ENCODE measurements at places on chromosomes 16 and 17. TPM values are rescaled to one million over a fixed set of nuclear protein-coding genes. Genes with fewer than 3 reads are reported as not detected.
A peak's percentile ranks its signal among the peaks of the same experiment; 100 is the strongest.

DNA sequence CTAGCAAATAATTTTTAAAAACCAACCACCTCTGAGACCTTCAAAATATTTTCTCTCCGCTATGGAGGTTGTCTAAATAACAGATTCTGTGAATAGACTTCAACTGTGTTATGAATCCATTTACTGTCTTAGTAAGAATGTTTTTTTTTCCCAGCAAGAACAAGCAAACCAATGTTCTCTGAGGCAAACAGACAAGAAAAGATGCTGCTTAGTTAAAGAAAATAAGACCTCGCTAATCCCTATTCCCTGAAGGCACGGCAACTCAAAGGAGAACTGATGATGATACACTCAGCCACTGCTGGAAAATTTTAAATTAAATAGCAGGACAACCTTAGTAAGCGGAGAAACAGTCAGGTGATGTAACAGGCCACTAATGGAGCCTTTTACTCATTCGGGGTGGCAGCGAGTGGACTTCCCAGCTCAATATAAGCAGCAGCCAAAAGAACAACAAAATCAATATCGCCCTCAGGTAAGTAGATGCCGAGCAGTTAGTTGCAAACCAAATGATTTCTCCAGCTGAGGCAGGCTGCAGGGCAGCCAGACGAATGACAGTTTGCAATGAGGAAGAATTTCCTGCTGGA lies 81.8 kb downstream of the CPPED1 start:
- H3K27ac ChIP-seq = no peak overlapping the region
- H3K36me3 ChIP-seq = no peaks in the 10 kb centered on the region
- no peaks in the 10 kb centered on the region for H3K4me1 ChIP-seq
- no peak for DNase-seq
- no peaks in the 10 kb centered on the region for H3K27me3 ChIP-seq

The SEPTIN1 gene
- total RNA-seq = not detected

The P2RX1 gene
- total RNA-seq = not detected

DNA sequence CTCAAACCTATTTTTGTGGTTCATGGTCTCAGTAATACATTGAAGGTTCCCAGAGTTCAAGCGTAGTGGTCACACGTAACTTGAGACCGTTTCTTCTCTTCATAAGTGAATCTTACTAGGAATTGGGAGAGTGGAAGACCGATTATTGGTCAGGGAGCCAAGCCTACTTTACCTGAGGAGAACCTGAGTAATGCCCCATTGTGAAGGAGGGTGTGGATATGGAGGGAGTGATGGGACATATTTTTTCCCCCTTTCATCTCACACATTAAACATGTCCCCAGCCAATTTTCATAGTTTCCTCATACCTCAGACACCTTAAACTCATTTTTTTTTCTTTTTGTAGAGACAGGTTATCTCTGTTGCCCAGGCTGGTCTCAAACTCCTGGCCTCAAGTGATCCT lies 8.9 kb downstream of the GEMIN4 start:
- DNase-seq = no peak
- no peaks in the 10 kb centered on the region for H3K4me1 ChIP-seq
- peaks cover 32% of the 10 kb centered on the region for H3K36me3 ChIP-seq
- no peak overlapping the region for H3K4me3 ChIP-seq

DNA sequence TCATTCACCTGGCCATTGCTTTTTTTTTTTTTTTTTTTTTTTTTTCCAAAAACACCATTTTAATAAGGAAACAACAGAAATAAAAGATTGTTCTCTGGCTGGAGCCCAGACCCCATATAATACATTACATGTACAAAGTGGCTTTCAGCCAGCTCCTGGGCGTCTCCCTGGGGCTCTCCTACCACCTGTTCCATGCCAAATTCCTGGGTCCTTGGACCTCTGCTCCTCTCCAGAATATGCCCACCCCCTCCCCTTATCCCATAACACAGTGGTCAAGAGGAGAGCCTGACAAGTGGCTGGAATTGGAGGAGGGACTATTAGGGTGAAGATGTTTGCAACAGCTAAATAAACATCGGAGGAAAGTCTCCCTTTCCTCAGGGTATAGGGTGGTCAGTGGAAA lies 3.6 kb upstream of the PHF12 start:
- 0 out of 2 replicates have a peak, but pooled peaks cover 3% of the 10 kb centered on the region for H3K4me1 ChIP-seq
- no peaks in the 10 kb centered on the region for H3K27me3 ChIP-seq
- no peak overlapping the region for H3K4me3 ChIP-seq

The SLFN5 gene
- total RNA-seq = 57.3 TPM

The ZNF423 gene
- 0.43 TPM for total RNA-seq

- no peaks in the 10 kb centered on the region for H3K36me3 ChIP-seq
- peak; percentile 61 for DNase-seq
- no peak overlapping the region for H3K4me3 ChIP-seq
- no peak overlapping the region for H3K27ac ChIP-seq
- no peaks in the 10 kb centered on the region for H3K27me3 ChIP-seq
Measured at GRCh38 chr16:83887080-83887479, 11.8 kb upstream of the MLYCD start.

DNA sequence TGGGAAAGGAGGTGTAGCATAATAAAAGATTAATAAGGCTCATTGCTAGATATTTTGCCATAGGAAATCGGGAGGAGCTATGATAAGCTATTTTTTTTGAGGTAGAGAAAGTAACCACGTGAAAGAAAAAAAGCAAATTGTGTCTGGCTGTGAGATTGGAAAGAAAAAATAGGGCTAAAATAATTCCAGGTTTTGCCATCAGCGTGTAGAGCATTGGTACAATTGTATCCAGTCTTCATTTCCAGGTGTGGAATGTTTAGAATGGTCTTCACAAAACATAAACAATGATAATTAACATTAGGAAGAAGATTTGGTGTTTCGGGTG lies 1.1 kb downstream of the TANC2 start:
- H3K4me3 ChIP-seq = peak overlapping the region; percentile 88
- H3K27ac ChIP-seq = peak overlapping the region; percentile 47
- no peaks in the 10 kb centered on the region for H3K27me3 ChIP-seq
- H3K4me1 ChIP-seq = peaks cover 34% of the 10 kb centered on the region
- H3K36me3 ChIP-seq = no peaks in the 10 kb centered on the region

DNA sequence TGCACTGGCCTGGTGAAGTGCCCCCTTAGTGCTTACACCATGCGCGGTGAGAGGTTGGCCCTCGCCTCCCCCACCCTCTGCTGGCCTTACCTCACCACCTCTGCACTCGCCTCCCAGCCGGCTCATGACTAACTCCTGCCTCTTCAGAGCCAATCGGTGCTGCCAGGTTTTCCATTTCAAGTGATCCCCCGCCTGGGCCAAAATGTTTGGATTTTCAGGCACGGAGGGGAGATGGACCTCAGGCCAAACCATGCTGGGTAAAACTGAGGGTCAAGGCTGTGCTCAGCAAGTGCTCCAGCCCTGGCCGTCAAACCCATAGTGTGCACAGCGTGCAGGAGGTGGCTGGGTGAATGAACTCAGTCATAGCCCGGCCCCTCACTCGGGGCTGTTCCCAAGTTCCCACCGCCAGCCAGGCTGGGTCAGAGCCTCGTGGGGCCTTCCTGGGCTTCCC lies 175.4 kb downstream of the SEC14L1 start:
- H3K4me1 ChIP-seq = peaks cover 35% of the 10 kb centered on the region
- peak overlapping the region; percentile 35 for H3K4me3 ChIP-seq
- DNase-seq = peak; percentile 91
- H3K27me3 ChIP-seq = no peaks in the 10 kb centered on the region
- H3K36me3 ChIP-seq = no peaks in the 10 kb centered on the region

DNA sequence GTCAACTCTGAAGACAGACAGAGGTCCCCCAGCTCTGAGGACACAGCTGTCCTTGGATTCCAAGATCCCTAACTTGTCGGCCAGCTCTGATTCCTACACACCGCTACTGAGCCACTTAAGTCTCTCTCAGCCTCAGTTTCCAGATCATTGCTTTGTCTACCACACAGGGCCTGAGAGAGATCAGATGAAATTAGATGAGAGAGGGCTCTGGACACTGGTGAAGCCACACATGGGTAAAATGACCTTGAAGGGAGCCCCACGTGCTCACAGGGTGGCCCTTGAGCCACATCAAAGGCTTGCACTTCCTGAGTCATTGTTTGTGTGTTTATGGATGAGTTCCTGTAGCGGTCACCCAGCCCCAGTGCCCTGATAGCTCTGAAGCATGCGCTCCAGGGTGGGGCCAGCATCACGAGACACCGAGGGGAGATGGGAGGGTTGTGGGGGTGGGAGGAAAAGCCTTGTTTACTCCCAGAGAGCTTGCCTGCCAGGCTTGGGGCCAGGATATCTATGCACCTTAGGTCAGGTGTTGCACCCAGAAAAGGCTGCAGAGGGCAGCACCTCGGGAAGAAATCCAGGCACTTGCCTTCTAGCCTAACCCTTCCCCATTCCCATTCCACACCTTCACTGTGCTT lies 32.7 kb upstream of the SLC6A2 start:
- H3K27ac ChIP-seq = no peak overlapping the region
- H3K36me3 ChIP-seq = no peaks in the 10 kb centered on the region
- H3K4me3 ChIP-seq = no peak overlapping the region
- H3K4me1 ChIP-seq = no peaks in the 10 kb centered on the region
- DNase-seq = no peak
- H3K27me3 ChIP-seq = no peaks in the 10 kb centered on the region

- peak; percentile 71 for DNase-seq
- H3K36me3 ChIP-seq = no peaks in the 10 kb centered on the region
- H3K4me3 ChIP-seq = peak overlapping the region; percentile 91
- peaks cover 38% of the 10 kb centered on the region for H3K4me1 ChIP-seq
- no peaks in the 10 kb centered on the region for H3K27me3 ChIP-seq
Measured at GRCh38 chr17:14301279-14302090, 604 bp downstream of the HS3ST3B1 start.

GRCh38 chr16:66953462-66954096 lies 7.5 kb upstream of the CES3 start:
- no peaks in the 10 kb centered on the region for H3K36me3 ChIP-seq
- DNase-seq = no peak
- H3K27ac ChIP-seq = no peak overlapping the region
- no peak overlapping the region for H3K4me3 ChIP-seq
- no peaks in the 10 kb centered on the region for H3K27me3 ChIP-seq

DNA sequence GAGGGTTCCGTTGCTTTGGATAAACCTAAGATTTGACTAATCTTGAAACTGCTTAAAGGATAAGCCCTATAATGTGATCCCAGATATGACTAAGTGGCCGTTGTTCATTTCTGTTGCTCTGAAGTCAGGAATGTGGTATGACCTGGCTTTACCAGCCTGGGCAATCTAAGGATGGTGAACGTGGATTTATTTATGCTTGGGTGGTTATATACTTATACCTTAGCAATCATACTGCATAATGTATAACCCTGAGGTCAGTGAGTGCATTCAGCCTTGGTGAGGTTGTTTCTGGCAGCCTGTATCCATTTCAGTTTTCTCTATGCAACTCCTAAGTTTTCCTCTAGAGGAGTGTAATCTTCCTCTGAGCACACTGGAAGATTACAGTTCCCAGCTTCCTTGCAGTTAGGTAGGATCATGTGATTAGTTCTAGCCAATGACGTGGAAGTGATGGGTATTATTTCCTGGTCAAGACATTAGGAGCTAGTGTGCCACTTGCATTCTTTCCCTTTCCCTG lies 41.9 kb downstream of the FTO start:
- H3K27me3 ChIP-seq = no peaks in the 10 kb centered on the region
- H3K27ac ChIP-seq = peak overlapping the region; percentile 92
- H3K4me1 ChIP-seq = peaks cover 41% of the 10 kb centered on the region
- peak; percentile 84 for DNase-seq

- no peaks in the 10 kb centered on the region for H3K4me1 ChIP-seq
- no peak overlapping the region for H3K27ac ChIP-seq
- no peak overlapping the region for H3K4me3 ChIP-seq
- H3K36me3 ChIP-seq = peaks cover 21% of the 10 kb centered on the region
- no peaks in the 10 kb centered on the region for H3K27me3 ChIP-seq
Measured at GRCh38 chr16:53449816-53450517, 15.7 kb downstream of the RBL2 start.

DNA sequence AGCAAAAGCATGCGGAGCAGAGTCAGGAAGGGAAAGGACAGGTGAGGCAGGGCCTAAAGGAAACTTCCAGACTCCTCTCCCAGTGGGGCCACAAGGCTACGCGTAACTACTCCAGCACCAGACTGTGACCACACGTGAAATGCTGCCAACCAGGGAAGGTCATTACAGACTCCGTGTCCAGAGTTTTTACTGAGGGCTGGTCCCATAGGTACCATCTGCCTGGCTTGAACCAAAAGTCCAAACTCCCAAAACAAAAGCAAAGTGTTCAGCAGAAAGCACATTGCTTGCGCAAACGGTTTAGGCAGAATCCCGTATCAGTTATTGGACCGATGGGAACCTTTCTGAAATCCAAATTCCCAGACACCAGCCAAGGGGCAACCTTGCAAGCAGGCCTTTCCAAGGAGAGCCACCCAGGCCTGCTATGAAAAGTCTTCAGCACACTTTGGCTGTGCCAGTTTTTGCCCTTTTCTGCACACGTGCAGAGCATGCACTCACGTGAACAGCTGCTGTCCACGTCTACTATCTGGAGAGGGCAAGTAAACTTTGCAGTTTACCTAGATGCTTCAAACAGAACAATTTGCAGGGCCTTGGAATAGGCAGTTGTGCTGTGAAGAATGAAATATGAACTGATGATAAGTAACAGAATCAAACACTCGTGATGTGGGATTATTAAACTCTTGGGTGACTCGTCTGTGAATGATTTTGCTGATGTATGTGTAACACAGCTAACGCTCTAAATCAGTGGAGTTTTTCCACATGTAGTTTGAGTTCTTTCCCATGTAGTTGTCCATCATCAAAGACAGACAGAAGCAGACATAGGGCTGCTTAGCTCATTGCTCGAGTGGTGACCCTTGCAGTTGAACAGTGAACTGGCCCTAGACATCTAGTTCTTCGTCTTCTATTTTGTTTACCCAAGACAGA lies 58.1 kb upstream of the CRISPLD2 start:
- H3K36me3 ChIP-seq = peaks cover 24% of the 10 kb centered on the region
- H3K27me3 ChIP-seq = no peaks in the 10 kb centered on the region
- H3K4me1 ChIP-seq = no peaks in the 10 kb centered on the region
- DNase-seq = peak; percentile 38

DNA sequence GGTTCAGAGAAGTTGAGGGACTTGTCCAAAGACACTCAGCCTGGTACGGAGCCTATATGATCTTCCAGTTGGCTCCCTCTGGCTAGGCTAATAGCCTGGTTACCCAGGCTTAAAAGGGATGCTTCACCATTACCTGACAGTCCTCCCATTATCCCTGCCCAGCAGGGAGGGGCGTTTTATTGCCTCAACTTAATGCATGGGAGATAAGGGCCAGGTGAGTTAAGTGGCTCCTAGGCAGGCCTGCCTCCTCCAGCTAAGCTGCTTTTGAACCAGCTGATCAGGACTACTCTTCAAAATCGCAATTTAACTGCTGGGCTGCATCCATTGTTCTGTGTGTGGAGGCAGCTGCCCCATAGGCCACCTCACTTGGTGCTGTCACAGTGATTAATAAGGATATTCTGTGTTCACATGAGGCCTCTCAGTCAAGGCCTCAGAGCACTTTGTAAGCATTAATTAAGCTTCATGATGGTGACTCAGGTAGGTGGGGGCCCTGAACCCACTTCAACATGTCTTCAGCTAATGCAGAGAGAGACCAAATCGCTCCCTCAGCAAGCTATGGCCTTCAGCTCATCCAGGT lies 27.9 kb downstream of the SMPD3 start:
- peaks cover 13% of the 10 kb centered on the region for H3K27me3 ChIP-seq
- H3K27ac ChIP-seq = no peak overlapping the region
- H3K4me1 ChIP-seq = no peaks in the 10 kb centered on the region
- no peak for DNase-seq
- H3K36me3 ChIP-seq = no peaks in the 10 kb centered on the region
- H3K4me3 ChIP-seq = no peak overlapping the region
